ENCODE measurements at places on chromosomes 16 and 17. TPM values are rescaled to one million over a fixed set of nuclear protein-coding genes. Genes with fewer than 3 reads are reported as not detected.
A peak's percentile ranks its signal among the peaks of the same experiment; 100 is the strongest.

SPN gene
- 1.8 TPM for total RNA-seq

DNA sequence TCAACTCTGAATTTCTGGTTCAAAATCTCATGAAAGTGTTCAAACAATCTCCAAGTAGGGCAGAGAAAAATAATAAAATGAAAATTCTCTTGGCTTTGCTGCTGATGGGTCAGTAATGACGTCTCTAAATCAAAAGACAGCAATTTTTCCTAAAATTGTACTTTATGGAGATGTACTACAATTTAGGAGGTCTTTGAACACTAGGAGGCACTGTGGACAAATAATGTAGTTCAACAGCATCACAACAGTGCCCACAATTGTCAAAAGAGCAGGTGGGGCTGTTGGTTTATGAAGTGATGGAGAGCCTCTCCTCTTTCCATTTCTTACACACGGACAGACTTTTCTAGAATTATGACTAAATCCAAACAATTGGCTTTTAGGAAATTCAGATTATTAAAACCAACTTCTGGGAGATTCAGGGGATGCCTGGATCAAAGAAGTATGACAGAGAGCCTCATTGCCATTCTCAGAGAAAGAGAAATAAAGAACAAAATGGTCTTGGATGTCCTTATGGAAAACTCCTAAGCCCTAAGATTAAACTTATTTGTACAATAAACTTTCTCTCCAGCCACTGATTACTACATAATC, 23.8 kb downstream of the EZH1 start:
- peak; percentile 65 for DNase-seq

DNA sequence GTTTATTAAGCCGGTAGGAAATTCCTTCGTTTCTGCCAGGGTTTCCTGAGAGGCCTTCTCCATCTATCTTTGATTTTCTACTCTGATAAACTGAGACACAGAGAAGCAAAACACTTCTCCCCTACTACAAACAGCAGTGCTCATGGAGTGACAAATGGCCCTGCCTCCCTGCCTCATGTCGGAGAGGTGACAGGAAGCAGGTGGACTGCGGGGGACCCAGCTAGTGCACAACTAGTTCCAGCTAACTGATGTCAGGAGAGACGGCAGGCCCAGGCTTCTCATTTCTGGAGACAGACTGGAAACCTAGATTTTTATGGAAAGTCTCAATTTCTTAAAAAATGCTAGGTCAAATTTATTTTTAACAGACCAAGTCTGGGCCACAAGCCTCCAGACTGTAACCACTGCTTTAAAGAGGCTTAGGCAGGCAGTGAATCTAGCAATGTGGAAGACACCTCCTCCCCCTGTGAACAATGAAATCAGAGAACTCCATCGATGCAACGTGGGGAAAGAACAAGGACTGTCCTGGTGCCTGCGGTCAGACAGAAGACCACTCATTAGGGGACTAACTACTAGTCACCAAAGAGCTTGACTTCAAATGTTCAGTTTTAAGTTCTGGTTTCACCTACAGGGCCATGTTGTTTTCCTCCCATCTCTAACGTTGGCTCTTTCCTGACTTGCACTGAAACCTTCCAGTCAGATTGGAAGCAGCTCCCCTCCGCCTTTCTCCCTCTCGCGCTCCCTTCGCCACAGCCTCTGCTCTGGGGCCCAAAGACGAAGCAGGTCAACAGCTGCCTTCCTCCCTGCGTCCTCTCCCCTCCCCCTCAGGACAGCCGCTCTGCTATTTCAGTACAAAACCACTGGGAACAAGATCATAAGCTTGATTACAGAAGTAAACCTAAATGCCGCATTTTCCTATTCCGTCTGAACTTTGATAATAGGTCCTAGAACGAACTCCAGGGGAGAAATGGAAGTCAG, 17.6 kb downstream of the GTF3C1 start:
- no peak for DNase-seq

SHISA9 gene
- total RNA-seq: 0.10 TPM

BCO1 gene
- total RNA-seq: not detected

SNRNP25 gene
- 50.4 TPM for total RNA-seq

- DNase-seq: no peak
Observed at GRCh38 chr16:60299241-60299776, 1565.2 kb upstream of the GOT2 start.

SLC9A5 gene
- 1.3 TPM for total RNA-seq

PRSS33 gene
- total RNA-seq: not detected

DNA sequence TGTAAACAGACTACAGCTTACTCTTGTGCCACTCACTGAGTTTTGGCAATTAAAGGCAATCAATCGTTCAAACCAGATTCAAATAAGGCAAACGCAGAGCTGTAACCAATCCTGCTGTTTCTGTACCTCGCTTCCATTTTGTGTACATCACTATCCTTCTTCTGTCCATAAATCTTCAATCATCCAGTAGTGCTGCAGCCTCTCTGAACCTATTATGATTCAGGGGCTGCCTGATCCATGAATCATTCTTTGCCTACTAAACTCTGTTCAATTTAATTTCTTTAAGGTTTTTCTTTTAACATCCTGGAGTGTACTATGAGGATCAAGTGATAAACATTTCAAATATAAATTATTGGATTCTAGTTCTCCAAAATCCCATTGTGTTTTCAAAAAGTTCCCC, 93.9 kb downstream of the CEP112 start:
- DNase-seq: peak; percentile 3

GRCh38 chr16:81816793-81817210, 37.7 kb downstream of the PLCG2 start:
- no peak for DNase-seq

TMEM235 gene
- not detected for total RNA-seq

BIRC5 gene
- 113 TPM for total RNA-seq

DNA sequence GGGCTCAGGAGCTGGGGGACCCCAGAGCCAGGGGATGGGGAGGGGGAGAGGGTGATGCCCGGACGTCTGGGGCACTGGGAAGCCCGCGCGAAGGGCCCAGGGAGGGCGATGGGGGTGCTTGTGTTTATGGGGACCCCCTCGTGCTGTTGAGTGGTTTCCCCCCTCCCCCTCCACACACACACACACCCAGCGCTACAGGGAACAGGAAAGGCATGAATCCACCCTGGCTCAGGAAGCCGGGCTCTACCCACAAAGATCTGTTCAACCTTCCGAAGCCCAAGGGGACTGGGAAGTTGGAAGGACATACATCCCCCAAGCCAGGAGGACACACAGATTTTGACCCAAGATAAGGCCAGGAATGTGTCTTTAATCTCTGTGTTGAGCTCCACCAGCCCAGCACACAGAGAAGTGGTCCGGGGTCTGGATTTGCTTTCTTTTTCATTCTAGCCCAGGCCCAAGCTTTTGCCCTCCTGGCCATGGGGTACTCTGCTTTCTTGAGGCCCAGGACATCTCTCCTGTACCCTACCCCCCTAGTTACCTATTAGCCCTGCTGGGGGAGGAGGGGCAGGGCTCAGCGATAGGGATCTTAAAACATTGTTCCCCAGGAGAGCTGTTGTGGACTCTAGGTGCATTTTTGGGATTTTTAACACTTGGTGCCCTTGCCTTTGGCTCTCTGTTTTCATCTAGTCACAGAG, 1.2 kb downstream of the UBALD2 start:
- DNase-seq: peak; percentile 46

GRCh38 chr16:30136971-30137605, 14.1 kb upstream of the MAPK3 start:
- no peak for DNase-seq

- peak; percentile 67 for DNase-seq
Observed at GRCh38 chr16:73196670-73197069, 148.7 kb upstream of the ZFHX3 start.

DNA sequence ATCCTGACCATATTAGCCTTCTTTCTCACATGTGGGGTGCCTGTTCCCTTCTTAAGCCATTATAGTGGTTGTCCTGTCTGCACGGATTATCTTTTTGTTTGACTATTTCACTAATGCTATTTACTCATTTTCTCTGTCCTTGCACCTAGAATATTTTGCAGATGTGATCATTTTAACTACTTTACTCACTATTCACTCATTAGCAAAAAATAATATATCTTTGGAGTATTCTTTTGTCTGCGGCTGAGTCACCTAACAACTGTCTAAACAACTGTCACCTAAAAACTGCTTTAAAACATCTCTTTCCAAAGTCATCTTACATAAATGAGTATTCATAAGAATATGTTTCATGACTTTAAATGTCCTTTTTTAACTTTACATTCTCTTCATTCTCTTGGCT, 87.4 kb downstream of the KCNJ2 start:
- DNase-seq: no peak

DNA sequence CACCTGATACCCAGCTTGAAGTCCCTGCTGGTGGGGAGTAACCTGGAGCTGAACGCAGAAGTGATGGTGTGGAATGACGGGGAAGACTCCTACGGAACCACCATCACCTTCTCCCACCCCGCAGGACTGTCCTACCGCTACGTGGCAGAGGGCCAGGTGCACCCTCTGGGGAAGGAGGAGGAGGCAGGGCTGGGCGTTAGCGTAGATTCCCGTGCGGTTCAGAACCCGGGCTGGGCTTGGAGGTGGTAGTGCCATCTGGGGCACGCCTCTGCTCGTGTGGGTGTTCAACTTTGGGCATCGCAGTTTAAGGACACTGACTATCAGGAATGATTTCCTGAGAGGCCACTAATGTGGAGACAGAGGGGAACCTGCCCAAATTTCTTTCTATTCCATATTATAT, 18.3 kb downstream of the ITGAX start:
- DNase-seq: no peak
